ENCODE measurements at places on chromosomes 1 and 21.

DNA sequence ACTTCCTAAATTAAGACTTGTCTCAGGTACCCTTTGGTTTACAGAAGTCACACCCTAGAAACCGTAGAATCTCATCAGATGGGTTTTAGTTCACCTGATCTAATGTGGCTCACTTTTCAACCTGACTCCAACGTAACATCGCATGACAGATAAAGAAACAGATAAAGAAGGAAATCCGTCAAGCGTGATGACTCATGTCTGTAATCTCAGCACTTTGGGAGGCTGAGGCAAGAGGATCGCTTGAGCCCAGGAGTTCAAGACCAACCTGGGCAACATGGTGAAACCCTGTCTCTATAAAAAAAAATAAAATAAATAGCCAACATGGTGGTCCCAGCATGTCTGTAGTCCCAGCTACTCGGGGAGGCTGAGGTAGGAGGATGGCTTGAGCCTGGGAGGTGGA is 97.3 kb downstream of the SPSB1 start:
- no peak for DNase-seq

DNA sequence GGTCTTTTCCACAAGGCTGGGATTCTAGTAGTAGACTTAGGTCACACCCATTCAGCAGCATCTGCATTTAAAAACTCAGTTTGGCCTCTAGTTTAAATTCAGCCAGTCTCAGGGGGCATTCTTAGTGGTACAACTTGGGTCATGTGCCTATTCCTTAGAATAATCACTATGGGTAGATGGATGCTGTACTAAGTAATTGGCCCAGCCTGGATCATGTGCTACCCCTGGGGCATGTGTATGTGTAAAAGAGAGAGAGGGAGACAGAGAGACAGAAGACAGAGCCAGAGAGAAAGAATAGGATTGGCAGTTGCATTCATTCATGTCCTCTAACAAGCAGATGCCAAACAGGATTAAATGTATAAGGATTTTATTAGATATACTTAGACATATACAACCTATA is 13.6 kb upstream of the SYT14 start:
- no peak for DNase-seq

DNA sequence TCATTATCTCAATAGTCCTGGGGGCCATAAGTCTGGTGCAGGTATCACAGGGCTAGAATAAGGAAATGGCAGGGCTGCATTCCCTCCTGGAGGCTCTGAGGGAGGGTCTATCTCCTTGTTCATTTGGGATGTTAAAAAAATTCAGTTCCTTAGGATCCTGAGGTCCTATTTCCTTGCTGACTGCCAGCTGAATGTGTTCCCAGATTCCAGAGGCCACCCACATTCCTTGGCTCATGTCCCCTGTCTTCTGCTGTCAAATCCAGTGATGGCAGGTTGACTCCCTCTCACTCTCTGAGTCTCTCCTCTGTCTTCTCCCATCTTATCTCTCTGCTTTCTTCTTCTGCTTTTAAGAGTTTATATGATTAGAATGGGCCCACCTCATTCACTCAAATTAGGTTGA is 400.6 kb downstream of the PTPRU start:
- DNase-seq: peak; percentile 43

GRCh38 chr1:114097109-114097508 is 56.6 kb downstream of the SYT6 start:
- no peak for DNase-seq

DNA sequence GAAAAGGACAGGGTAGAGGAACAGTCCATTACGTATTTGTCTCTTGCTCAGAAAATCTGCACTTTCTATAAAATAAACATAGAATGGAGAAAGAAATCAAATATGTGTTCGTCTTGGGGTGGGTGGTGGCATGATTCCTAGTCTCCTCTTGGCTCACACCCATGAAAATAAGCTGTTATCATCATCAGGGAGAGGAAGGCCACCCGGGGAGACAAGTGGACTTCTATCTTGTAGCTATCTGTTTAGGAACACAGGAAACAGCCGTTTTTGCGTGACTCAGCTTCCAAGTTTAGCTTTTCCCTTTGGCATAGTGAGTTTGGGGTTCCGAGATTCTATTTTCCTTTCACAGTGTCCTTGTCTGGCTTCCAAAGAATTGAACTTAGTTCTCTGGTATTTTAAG is 622.3 kb downstream of the PTPRU start:
- DNase-seq: no peak

DNA sequence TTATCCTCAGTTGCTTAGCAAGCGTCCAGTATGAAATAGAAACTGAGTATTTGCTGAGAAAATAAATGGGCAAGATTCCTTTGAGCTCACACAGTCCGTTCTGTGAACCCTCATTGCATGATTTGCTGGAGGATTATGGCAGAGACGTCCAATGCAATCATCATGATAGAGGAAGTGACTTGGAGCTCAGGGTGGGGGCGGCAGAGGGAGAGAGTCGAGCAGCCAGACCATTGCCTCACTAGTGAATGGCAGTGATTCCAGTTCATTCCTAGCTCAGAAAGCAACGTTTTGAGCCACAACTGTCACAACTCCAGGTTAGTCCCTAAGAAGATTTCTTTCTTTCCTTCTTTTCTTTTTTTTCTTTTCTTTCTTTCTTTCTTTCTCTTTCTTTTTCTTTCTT is 27.5 kb upstream of the COL9A2 start:
- DNase-seq: no peak

DNA sequence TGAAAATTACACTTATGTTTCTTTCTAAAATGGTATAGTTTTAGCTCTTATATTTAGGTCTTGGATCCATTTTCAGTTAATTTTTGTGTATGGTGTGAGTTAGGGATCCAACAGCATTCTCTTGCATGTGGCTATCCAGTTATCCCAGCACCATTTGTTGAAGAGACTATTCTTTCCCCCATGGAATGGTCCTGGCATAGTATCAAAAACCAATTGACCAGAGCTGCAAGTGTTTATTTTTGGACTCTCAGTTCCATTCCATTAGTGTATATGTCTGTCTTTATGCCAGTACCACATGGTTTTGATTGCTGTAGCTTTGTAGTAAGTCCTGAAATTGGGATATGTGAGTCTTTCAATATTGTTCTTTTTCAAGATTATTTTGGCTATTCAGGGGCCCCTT is 14.3 kb downstream of the TTLL10 start:
- no peak for DNase-seq

- no peak for DNase-seq
Observed at GRCh38 chr1:57019236-57019839, 53.5 kb upstream of the C8B start.

GRCh38 chr1:76240316-76240715 is 165.8 kb downstream of the ST6GALNAC3 start:
- DNase-seq: no peak

DNA sequence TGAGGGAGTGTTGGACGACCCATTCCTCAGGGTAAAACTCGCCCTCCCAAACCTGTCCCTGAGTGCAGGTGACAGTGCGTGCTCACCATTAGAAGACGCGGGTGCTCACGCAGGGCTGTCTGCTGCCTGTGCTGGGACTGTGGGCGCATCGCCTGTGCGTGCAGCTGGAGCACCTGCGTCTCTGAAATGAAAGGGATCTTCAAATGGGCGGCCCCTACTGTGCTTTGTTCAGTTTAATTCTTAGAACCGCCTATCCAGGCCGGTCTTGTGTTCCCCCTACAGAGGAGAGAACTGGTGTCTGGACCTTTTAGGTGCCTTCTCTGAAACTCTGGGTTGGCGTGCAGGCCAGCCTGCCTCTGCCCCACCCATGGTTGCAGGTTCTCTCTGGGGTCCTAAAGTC is 125.8 kb downstream of the PCBP3 start:
- no peak for DNase-seq

- no peak for DNase-seq
Observed at GRCh38 chr1:26239936-26240335, 5.9 kb downstream of the CEP85 start.

GRCh38 chr1:5009376-5010065 is 355.1 kb downstream of the AJAP1 start:
- DNase-seq: no peak

DNA sequence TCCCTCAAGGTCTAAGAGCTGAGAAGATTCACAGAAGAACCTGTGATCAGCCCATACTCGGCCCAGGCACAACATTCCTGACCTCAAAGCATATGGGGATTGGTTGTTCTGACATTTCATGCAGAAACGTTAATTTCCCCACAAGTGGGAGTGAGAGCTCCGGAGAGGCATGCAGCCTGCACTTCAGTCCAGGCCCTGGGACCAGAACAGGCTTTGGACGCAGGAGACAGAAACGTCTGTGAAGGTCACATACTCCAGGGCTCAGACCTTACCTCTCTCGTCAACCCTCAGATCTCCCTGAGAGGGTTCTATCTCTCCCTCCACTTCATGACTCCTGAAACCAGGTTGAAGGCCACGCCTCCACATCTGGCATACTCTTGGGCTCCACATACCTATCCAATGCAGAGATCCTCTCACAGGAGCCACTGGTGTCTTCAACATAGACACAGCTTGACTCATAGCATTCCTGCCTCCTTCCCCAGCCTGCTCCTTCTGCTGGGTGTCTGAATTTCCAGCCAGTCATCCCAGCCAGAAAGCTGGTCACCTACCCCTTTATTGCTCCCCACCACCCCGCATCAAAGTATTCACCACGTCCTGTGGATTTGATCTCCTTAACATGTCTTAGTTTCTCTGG is 149.2 kb downstream of the OMA1 start:
- DNase-seq: no peak

GRCh38 chr21:16287046-16287445 is 557.3 kb downstream of the USP25 start:
- DNase-seq: no peak

GRCh38 chr1:101075926-101076325 is 50.3 kb upstream of the DPH5 start:
- DNase-seq: no peak

DNA sequence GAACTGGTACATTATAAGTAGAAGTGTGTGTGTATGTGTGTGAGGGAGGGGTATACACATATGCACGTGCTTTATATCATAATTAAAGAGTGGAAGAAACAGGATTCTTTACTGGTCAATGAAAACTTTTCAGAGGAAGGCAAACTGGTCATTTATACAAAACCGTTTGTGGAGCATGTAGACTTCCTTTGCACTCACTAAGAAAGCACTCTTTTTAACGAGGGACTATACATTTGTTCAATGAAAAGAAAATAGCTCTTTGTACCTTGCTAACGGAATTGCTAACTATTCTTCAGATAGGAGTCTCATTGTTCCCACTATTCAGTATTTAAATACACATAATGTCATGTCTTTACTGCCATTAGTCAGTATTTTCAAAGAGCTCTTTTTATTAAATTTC is 219.3 kb downstream of the ST6GALNAC3 start:
- DNase-seq: no peak
